NCI-H446 (cell line): ENCODE measurements at places on chromosomes 11 and 22.
A peak's percentile ranks its signal among the peaks of the same experiment; 100 is the strongest.

GRCh38 chr22:35995348-35995747 is 33.3 kb downstream of the RBFOX2 start:
- DNase-seq, result no peak

DNA sequence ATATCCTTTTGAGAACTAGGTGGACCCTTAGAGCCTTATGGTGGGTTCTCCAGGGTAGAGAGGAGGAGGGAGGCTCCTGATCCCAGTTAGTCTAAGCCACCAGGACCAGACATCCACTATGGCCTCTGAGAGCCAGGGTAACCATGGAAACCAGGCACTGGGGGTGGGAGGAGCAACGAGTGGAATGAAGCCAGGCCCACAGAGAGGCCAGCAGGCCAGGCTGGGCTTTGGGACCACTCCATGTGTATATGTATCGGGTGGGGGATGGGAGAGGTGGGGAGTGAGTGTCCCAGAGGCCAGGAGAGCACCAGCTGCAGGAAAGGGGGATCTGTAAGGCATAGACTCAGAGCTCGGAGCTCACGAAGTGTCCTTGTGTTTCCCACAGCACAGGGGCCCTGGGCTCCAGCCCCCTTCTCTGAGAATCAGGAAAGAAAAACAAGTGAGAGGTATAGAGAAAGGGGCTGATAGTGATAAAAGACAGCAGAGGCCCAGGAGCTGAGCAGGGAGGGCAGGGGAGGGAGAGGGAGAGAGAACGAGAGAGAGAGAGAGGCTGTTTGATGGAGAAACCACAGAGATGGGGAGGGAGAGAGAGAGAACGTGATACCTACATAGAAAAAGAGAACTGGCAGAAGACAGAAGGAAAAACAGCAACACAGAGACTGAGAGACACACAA is 15.5 kb upstream of the TSPAN18 start:
- DNase-seq, result peak; percentile 61

GRCh38 chr11:123585706-123586105 is 68.7 kb downstream of the SCN3B start:
- no peak for DNase-seq

- no peak for DNase-seq
These were observed 4.6 kb downstream of the ADM start for GRCh38 chr11:10309163-10310093.
